Hypothalamus (tissue), 51 donors: ENCODE measurements at places on chromosomes 5 and 9.

DNA sequence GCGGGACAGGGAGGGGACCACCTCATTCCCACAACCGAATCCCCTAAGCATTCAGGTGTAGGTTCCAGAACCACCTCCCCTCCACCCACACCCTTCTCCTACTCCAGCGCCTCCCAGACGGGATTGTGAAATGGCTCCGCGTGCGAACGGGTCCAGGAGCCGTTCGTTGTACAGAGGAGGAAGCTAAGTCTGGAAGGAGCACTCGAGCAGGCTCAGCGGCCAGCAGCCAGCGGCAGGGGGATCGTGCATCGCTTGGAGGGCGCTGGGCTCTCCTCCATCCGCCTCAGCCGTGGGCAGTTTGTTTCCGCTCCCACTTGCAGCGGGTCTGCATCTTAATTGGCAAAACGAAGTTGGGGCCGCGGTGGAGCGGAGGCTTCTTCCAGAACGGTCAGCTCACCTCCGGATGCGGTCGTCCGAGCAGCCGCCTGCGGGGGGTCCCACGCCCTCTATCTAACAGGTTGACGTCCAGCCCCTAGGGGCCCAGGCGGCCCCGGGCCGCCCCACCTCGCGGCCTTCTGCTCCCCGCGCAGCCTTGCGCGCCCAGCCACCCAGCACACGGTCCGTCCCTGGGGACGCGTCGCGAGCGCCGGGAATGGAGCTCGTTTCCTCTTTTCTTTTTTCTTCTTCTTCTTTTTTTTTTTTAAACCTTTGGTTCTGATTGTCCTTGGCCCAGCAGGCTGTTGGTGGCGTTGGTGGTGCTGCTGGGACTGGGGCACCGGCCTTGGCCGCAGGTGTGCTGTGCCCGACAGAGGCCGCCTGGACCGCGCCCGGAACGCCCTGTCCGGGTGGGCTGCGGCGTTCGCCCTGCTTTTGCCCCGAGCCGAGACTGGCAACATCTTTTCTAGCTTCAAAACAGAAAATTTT lies 3.9 kb upstream of the BARX1 start:
- DNase-seq: no peak

DNA sequence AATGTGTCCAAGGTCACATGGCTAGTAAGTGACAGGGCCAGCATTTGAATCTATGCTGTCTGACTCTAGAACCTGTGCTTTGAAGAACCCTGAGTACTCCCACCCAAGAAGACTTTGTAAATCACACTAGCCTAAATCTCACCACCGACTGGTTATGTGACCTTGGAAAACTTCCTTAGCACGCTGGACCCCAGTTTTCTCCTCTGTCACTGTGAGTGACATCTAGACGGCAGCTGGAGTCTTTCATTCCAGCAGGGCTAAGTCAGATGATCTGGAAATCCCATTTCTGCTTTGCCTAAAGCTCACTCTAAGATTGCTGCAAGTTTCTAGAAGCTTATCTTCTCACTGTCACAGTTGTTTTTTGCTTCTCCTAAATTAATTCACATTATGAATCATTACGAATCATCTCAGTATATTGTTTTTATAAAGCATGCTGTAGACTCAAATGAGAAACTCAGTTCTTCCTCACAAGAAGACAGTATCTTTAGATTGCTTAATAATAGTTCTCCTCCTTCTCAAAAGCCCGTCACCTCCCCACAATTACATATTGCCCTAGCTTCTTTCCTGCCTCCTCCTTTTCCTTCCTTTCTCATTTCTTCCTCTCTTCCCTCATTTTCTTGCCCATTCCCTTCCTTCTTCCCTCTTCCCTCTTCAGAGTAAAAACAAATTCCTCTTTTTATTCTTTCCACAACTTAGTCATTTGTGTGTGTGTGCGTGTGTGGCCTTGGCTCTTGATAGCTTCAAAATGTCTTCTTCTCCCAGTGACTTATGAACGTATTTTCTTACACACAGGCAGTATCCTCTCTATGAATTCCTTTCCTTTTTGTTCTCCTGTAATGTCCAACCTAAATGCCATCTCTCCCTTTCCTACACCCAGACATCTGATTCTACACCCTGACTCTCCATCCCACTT lies 16.8 kb downstream of the ALDOB start:
- no peak for DNase-seq

DNA sequence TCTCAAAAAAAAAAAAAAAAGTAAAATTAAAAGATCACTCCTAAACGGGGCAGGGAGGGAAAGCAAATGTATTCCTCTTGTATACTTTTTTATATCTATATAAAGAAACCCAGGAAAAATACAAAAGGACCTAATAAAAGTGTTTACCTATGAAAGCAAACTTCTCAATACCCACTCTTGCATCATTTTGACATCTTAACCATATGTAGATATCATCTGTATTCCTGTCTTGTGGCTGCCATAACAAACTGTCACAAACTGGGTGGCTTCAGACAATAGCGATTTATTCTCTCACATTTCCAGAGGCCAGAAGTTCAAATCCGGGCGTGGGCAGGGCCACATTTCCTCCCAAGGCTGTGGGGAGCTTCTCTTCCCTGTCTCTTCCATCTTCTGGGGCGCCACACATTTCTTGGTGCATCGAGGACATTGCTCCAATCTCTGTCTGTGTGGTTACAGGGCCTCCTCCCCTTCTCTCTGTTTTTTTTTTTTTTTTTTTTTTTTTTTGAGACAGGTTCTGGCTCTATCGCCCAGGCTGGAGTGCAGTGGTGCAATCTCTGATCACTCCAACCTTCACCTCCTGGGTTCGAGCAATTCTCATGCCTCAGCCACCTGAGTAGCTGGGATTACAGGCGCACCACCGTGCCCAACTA lies 58.4 kb upstream of the IL17B start:
- DNase-seq: no peak

DNA sequence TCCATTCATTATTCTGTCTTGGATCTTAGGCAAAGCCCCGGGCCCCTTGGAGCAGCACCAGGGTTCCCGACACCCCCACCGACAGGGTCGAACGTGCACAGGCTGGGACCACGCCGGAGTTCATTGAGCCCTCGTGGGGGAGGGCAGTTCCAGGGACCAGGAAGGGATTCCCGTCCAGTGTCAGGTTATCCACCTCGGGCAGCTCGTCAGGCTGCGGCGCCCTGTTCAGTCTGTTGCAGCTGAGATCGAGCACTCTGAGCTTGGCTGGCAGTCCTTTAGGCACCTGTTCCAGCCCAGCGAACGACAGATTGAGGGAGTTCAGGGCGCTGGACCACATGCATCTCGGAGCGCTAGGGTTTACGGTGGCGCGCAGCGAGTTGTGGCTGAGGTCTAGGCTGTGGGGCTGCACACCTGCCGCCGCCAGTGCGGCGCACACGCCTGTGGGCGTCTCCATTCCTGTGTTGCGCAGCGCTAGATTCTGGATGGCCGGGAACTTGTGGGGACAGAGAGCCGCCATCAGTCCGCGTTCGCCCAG lies 1.1 kb downstream of the CD14 start:
- no peak for DNase-seq

DNA sequence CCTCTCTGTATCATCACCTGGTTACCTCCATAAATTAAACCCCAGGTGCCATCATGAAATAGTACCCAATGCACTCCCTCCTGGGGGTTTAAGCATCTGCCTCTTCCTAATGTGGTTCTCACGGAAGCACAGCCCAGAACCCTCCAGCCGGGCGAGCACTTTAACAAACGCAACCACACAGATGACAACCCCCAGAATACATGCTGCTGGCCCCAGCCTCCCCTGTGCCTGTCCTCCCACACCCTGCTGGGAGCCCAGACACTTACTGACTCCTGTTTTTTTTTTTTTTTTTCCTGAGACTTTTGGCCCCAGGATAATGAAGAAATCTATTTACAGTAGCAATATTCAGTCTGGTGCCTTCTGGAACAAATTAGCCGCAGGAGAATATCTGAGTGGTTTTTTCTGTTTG lies 50.0 kb upstream of the COL5A1 start:
- DNase-seq: no peak

GRCh38 chr5:77912721-77913120 lies 136.6 kb upstream of the TBCA start:
- no peak for DNase-seq

GRCh38 chr5:1637639-1638481 lies 114.1 kb upstream of the LPCAT1 start:
- no peak for DNase-seq

DNA sequence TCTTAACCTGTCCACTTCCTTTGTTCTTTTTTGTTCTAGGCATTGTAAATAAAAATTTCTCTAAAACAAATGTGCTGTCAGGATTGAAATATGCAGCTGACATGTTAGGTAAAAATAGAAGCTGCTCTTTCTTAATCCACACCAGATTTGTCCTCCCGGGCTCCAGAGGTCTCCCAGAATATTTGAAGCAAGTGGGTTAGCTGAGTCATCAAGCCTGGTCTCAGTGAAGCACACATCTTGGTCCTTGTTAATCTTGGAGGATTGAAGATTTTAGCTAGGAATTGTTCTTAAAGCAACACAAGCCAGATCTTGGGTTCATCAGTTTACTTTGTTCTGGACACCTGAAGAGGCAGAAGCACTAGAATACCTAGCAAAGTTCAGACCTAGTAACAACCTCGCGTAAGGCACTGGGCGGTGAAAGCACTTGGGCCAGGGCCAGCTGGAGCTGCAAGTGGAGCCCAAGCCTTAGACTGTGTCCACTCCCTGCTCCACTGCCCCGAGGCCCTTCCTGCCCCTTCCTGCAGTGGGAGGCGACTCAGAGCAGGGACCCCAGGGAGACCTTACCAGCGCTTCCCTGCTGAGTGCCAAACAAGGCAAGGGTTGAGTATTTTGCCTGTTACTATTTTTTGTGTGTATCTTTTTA lies 36.5 kb downstream of the HABP4 start:
- DNase-seq: no peak

DNA sequence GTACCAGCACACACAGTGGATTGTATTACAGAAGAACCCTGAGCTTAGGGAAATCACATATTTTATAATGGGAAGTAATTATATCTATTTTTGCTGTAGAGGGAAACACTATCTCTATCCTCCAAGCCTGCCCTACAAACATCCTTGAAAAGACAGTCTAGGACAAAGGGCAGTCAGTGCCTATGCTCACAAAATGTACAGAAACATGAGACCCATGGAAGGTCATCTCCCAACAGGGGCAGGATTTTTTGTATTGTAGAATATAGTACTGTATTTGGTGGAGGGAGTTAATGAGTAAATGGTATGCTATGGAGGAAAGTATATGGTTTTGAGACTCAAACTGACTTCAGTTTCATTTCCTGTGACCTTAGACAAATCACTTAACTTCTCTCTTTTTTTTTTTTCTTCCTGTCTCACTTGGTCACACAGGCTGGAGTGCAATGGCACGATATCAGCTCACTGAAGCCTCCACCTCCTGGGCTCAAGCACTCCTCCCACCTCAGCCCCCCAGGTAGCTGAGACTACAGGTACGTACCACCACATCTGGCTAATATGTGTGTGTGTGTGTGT lies 5.8 kb upstream of the RAB14 start:
- no peak for DNase-seq

DNA sequence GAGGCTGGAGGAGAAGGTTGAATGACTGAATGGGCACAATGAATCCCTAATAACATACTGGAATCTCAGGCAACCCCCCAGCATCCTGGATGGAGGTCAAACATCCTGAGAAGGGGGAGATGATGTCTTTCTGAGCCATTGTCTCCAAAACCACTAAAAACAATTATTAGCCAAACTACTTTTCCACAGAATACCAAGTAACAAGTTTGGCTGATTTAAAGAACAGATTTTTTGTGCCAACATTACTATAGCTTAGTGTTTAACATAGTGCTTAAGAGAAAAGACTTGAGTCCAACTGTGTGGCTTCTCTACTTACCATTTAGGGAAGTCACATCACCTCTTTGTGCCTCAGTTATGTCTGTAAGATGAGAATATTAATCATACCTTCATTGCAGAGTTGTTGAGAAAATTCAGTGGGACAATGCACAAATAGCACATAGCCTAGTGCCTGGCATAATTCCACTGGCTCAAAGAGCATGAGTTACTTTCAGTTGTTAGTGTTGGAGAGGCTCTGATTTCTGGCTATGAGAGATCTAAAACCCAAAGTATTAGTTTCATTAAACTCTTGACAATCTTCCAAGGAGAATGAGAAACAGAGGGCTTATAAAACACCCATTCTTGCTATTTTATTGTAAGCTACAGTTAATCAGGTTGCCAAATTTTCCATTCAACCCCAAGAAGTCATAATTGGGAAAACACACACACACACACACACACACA lies 111.3 kb upstream of the NR3C1 start:
- no peak for DNase-seq

- no peak for DNase-seq
Measured at GRCh38 chr9:120698766-120699165, 15.5 kb downstream of the MEGF9 start.

- DNase-seq: no peak
Measured at GRCh38 chr5:171481571-171482433, 62.4 kb downstream of the FGF18 start.

DNA sequence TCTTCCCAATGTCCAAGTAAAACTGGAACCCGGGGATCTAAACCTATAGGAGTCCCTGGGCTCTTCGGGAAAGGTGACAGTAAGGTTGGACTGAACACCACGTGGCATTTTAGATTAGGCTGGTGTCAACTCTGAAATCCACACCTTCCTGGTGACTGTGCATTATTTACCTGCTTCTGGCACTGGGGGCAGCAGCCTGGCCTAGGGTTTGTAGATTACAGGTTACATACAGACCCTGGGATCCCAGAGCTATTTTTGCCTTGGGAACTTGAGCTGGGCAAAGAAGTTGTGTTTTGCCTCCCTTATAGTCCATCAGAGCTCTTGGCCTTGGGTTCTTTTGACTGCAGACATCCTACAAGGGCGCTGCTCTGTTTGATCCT lies 173.2 kb downstream of the DAB2IP start:
- no peak for DNase-seq

DNA sequence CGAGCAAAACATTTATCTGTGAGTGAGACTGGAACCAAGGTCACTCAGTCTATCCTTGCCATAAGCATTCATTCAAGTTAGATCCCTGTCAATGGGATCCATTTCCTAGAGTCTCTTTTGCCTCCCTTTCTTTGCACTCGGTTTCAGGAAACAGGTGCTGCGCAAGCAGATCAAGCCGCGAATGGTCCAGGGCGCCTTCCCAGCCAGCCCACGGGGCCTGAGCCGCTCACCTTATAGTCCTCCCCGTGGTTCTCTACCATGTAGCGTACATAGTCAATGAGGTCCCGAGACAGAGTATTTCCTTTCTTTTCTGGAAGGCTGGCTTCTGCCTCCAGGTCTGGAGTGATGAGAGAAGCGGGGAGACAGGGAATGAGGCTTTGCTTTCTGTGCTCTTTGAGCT lies 3.4 kb downstream of the NOP16 start:
- no peak for DNase-seq
